Endothelial cell of umbilical vein (primary cell): ENCODE measurements at places on chromosomes 16 and 17. TPM values are rescaled to one million over a fixed set of nuclear protein-coding genes. Genes with fewer than 3 reads are reported as not detected.

TBC1D28 gene
- not detected in 2 replicates for total RNA-seq

ODAD4 gene
- 0.60 and 1.0 TPM in 2 replicates for total RNA-seq

ABCA10 gene
- 1.7 and 2.1 TPM in 2 replicates for total RNA-seq

- DNase-seq, result no peak
Observed at GRCh38 chr16:30992276-30992780, 7.3 kb downstream of the HSD3B7 start.

- no peak for DNase-seq
Observed at GRCh38 chr16:90084215-90084950, 7.3 kb upstream of the PRDM7 start.

- no peak for DNase-seq
Observed at GRCh38 chr17:31621566-31621965, 230.1 kb downstream of the RAB11FIP4 start.

DNA sequence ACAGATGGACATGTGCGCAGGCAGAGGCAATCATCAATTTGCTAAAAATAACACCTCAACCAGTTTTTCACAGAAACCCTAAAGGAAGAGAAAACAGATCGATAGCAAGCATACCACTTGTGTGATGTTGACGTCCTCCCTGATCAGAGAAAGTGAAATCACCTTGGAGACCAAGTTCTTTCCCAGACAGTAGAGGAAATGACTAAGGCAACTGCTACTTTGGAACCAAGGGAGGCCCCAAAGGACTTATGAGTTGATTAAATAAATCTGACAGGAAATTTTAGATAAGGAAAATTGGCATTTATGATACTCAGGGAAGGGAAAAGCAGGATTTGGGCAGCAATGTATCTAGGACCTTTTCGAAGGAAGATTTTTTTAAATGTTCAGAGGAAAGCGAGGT lies 267.1 kb upstream of the ASIC2 start:
- DNase-seq, result peak; percentile 38

DNA sequence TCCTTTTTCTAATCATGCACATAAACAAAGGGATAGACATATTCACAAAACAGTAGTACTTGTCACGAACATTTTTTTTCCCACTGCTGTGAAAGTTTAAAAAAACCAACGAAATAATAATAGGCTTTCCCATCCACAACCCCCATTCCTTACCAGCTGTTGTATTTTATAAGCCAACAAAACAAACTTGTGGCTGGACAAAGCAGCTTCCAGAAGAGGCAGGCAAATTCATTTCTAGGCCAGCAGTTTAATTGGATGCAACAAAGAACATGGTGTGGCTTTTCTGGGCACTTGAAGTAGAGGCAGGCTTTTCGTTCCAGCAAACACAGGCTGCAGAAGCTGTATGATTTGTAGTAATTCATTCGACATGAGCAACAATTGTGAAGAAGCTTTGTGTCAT lies 56.0 kb upstream of the FAM20A start:
- no peak for DNase-seq

- DNase-seq, result no peak
Observed at GRCh38 chr16:23729503-23730424, 16.7 kb upstream of the ERN2 start.
